ENCODE measurements at places on chromosomes 2 and 18.

- no peak for DNase-seq
These were observed 32.0 kb downstream of the XDH start for GRCh38 chr2:31382452-31383120.

- no peak for DNase-seq
These were observed 155.6 kb downstream of the TTC27 start for GRCh38 chr2:32783469-32783868.

- DNase-seq, result no peak
These were observed 329.4 kb upstream of the RAB12 start for GRCh38 chr18:8279781-8280330.

- DNase-seq, result peak; percentile 2
These were observed 117.6 kb downstream of the CAMKMT start for GRCh38 chr2:44479127-44479887.

- DNase-seq, result no peak
These were observed 209.3 kb downstream of the TDRD15 start for GRCh38 chr2:21332993-21333625.

DNA sequence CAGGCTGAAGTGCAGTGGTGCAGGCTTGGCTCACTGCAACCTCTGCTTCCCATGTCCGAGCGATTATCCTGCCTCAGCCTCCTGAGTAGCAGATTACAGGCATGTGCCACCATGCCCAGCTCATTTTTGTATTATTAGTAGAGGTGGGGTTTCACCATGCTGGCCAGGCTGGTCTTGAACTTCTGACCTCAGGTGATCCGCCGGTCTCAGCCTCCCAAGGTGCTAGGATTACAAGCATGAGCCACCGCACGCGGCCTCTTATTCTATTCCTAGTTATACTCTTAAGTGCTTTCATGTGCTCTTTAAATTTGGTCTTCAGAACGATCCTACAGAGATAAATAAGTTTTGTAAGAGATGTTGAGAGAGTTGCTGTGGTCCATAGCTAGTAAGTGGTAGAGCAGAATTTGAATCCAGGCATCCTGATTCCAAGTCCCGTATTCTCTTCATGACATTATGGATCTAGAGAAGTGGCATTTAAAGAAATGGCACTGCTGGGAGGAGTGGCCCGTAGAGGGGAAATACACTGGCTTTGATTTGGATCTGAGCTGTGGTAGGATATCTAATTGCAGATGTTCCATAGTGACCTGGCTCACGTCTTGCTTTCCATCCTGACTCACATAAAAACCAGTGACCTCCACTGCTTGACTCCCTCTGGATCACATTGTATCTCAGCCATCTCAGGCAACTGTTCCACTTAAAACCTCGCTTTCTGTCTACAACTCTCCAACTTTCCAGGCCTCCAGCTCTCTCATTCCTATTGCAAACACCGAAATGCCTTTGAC lies 22.8 kb upstream of the ME2 start:
- no peak for DNase-seq

- no peak for DNase-seq
These were observed 287.4 kb downstream of the NOL4 start for GRCh38 chr18:33937270-33937816.

DNA sequence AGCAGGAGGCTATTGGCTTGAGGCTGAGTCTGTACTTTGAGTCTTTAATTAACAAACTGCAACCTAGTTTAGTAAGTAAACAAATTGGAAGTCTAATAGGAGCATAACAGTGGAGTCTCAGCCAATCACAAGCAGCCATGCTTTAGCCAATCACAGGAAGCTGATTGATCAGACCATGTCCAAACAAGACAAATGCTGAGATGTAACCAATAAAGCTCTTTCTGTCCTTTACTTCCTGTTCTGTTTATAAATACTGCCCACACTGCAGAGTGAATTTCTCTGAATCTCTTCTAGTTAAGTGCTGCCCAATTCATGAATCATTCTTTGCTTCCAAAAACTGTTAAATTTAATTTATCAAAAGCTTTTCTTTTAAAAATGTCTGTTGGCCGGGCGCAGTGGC lies 146.6 kb upstream of the DLX2 start:
- DNase-seq, result no peak

DNA sequence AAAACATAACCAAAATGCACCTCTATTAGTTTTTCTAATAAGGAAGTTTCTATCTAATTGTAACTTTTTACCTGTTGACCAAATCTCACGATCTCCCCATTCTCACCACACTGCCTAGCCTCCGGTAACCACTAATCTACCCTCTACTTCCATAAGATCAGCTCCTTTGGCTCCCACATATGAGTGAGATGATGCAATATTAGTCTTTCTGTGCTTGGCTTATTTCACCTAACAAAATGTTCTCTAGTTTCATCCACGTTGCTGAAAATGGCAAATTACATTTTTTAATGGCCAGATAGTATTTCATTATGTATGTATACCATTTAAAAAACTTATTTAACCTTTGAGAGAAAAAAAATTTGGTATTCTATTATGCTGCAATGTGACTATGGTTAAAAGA lies 379.0 kb upstream of the NXPH2 start:
- DNase-seq, result no peak

DNA sequence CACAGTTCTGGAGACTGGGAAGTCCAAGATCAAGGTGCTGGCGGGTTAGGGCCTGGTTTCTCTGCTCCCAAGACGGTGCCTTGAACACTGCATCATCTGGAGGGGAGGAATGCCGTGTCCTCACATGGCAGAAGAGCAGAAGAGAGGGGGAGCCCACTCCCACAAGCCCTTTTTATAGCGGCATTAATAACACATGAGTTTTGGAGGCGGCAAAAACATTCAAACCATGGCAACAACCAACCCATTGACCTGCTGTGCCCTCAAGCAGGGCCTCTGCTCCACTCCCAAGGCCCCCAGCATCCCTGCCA lies 62.0 kb downstream of the SMAD7 start:
- no peak for DNase-seq

- no peak for DNase-seq
These were observed 7.8 kb downstream of the CCNT2 start for GRCh38 chr2:134926231-134926931.

DNA sequence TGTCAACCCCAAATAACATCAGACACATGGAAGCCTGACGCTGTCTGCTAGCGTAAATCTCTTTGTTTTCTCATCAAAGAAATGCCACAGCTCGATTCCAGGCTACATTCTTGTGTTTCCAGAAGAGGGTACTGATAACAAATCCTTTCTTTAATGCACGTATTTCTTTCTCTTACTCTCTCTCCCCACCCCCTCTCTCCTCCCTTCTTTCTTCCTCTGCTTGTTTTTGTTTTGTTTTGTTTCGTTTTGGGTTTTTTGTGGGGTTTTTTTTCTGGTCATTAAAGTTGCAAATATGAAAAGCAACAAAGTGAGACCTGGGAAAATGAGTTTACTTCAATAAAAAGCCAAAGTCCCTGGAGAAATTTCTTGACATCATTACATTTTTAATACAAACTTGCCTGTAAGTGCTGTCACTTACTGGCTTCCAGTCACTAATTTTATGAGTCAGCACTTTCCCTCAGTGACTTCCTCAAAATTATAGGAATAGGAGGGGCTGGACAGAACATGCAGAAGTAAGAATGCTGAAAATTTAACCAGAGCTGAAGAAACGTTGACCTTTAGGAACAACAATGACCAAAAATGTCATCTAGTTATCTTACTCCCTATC lies 106.7 kb upstream of the NABP1 start:
- no peak for DNase-seq

DNA sequence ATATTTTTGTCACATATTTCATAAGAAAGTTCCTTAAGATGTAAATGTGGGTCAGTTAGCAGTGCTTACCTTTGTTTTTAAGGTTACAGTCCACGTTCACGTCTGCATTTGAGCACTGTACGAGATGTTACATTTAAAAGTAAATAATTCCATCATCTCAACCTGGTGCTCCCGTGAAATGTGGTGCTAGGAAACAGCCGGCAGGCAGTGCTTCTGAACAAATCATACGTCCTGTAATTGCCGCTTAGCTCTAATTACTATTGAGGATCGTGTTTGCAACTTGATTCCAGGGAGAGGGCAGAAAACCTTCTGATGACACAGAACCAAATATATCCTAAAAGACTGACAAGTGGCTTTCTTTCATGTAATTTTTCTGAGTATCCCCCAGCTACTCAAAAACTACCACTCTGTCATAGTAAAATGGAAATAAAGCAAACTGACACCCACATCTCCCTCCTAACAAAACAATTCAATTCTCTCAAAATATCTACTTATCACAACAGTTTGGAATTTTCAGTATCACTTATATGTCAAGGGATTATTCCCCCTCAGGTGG lies 297.8 kb upstream of the SESTD1 start:
- DNase-seq, result no peak

DNA sequence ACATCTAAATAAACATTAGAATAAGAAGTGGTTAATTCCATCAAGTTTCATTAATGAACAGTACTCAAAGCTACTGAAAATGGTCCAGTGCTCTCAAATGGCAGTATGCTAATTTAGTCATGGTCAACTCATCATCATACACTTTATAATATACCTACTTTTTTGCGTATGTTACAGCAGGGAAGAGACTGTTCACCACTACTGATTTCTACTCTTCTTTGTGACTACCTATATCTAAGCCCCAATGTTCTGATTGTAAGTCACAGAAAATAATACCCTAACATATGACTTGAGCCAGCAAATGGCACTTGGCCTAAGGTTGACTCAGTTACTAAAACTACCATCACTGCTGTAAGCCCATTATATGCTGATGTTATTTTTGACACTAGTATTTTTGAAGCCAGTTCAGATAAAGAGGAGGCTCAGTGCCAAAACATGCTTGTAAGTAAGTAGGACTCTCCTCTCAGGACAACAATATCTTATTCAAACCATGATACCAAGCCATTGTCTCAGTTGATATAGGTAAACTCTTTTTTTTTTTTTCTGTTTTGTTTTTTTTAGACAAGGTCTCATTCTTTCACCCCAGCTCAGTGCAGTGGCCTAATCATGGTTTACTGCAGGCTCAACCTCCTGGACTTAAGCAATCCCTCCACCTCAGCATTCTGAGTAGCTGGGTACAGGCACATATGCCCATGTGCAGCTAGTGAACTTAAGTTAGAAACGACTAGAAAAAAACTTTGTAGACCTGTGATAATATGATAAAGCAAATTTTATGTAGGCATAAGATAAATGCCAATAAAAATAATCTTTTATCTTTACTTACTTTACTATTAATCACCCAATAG lies 266.9 kb downstream of the ZNF385B start:
- DNase-seq, result no peak

DNA sequence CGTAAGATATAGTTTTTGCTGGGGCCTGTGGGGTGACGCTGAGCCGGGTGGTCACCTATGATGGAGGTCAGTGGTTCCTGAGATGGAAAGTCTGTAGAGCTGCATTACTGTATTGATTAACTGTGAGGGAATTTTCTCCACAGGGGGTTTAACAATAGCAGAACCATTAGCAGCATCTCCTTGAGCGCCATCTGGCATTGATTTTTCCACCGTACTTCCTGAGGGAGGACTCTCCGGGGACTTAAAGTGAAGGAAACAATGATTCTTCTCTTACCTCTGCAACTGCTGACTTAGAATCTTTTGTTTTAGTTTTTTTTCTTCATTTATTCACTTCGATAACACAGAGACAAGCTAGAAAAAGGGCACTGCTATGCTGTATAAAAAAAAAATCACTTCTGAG lies 22.6 kb upstream of the RNF125 start:
- DNase-seq, result no peak

DNA sequence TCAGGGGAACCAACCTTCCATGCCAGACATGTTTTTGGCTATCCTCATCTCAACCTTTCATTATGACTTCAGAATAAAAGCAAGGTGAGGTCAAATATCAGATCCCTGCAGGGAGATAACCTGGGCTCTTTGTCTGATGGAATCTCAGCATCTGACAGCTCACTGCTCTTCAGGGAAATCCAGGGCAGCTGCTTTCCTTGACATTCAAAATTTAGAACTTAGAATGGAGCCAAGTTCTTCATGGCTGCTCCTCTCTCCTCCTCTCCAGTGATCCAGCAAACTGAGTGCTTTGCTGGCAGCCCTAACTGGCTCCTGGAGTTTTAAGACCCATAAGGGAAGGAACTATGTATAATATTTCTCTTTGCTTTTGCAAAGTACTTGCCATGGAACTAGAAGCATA lies 716.3 kb downstream of the TSN start:
- DNase-seq, result no peak

GRCh38 chr2:132581991-132582738 lies 87.8 kb downstream of the LYPD1 start:
- no peak for DNase-seq

DNA sequence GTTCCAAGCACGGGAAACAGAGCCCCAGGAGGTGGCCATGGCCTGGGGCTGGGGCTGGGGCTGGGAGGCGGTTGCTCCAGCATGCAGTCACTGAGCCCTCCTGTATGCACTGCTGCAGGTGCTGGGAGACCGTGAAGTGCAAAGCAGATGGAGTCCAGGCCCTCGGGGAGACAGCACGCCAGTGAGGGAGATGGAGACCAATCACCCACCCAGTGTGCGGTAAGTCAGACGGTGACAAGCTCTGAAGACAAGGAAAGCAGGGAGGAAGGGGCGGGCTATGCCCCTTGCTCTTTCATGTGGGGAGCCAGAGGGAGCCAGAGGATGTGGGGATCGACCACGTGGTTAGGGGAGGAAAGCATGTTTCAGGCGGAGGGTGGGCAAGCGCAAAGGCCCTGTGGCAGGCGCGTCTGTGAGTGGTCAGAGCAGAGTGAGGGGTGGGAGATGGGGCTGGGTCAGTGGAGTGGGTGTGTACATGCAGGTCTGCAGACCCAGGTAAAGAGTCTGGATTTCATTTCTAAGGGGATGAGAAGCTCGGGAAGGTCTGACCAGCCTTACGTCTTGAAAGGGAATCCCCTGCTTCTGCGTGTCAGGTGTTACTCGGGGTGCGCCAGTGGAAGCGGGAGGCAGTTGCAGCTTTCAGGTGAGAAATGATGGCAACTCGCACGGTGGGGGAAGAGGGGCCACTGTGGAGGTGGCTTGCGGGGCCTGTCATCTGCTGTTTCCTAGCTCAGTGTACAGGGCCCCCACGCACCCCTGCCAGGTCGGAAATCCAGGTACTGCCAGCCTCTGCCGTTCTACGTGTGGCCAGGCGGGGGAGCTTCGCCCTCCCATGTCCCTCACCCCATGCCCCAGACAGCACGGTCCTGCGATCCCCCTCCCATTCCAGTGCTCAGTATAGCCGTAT lies 19.4 kb downstream of the RRM2 start:
- DNase-seq, result no peak

DNA sequence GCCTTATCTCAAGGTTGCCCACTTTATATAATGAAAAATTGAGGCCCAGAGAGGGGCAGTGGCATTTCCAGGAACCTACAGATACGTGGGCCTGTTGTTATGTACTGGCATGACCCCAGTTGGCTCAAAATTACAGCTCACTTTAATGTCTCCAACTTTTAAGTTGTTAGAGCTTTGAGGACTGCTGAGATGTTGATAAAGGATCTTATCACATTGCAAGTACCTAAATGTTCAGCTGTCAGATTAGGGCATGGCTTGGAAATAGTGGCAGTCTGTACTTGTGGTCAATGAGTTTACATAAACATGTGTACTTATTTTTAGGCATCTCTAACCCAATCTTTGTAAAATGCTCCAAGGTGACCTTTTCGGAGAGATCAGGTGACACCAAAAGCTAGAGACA lies 14.6 kb downstream of the SLC4A5 start:
- no peak for DNase-seq

All from activated T-helper 1 cell treated with anti-CD3 and anti-CD28 coated beads, Interleukin-2, amount 50 U/mL, for 16 hours (primary cell).